ENCODE measurements at places on chromosomes 1 and 21.

DNA sequence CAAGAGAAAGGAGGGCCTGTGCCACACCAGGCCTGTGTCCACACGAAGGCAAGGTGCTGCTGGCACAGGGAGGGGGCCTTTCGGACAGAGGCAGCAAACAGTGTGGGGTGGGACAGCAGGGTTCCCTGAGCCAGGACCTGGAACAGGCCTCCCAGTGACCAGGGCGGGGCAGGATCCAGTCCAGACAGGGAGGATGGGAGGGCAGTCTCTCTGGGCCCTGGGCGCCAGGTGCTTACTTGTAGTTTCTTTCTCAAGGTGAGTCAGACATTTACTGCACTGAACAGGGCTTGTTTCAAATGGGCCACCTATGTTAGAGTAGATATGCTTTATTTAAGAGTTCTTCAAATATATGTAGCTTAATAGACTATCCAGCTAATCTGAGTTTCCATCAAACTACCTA is 52.8 kb upstream of the STUM start:
- DNase-seq: no peak

- no peak for DNase-seq
These were observed 16.6 kb upstream of the CLCA4 start for GRCh38 chr1:86530211-86530845.

DNA sequence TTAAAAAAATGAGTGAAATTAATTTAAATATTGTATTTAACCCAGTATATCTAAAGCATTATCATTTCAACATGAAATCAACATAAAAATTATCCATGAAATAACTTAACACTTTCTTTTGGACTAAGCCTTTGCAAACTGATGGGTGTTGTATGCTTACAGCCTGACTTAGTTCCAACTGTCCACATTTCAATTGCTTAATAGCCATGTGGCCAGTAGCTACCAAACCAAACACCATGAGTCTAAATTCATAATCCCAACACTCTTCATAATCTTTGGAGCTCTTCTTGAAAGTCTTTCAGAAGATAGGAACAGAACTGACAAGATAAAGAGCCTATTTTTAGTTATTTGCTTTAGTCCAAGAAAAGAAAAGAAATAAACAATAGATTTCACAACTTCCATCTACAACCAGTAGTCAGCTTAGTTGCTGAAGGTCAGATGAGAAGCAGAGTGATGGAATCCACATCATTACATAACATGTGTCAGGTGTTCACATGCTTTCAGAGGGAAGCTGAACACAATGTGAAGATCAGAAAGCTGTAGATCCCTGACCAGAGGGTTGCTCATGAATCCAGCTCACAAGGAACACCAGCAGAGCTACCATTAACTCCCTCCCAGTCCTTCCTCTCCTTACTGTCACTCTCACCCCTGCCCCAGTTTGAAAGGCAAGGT is 144.0 kb upstream of the ZNF648 start:
- peak; percentile 47 for DNase-seq

GRCh38 chr1:68173283-68173935 is 58.9 kb downstream of the WLS start:
- peak; percentile 57 for DNase-seq

DNA sequence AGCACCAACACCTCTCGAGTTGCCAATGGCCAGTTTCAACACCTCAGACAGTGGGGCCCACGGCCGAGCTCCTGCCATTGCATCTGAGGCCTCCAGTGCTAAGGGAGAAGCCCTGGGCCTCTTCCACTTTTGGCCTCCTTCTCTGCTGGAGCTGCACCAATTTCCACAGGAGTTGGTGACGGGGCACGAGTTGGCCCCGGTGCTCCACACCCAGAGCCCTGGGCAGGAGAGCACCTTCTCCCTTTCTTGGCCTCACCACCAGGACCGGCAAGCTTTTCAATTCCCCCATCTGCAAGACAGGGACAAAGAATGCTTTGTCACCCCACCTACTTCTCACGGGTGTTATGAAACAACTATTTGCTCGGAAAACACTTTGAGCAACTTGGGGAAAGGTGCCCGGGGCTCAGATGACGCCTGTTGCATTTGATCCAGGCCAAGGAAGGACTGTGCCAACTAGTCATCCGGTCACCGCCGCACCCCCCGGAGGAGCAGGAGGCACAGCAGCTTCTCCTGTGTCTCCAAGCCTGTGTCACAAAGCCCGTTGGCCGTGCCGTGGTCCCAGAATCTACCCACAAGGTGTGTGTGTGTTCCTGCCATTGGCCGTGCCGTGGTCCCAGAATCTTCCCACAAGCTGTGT is 55.2 kb downstream of the TOMM20 start:
- peak; percentile 90 for DNase-seq

All from renal cortical epithelial cell (primary cell).